Cortex of kidney (tissue), 1 donor: ENCODE measurements at places on chromosomes 1 and 21.

GRCh38 chr1:204927673-204928641 lies 57.3 kb downstream of the NFASC start:
- DNase-seq: no peak

DNA sequence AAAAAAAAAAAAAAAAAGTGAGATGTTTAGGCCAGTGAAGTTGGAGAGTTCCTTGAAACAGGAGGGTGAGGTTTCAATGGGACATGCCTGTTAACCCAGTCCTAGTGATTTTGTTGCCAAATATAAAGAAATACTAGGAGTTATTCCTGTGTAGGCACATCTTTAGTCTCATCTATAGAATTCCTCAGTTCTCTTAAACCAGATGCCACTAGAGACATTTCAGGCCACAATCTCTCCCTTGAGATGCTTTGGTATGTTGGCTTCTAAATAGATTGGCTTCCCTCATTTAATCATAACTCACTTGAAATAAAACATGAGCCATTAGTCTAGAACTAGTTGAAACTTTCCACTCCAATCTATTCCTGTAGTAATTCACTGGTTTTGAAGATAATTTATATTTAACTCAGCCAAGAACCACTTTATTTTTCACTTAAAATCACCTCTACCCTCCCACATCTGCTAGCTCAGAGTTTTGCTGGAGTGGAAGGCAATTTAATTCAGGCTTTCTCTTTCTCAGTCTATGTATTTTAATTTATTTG lies 29.8 kb downstream of the GPR137B start:
- DNase-seq: no peak

- no peak for DNase-seq
Measured at GRCh38 chr1:29417971-29418370, 181.6 kb downstream of the PTPRU start.

DNA sequence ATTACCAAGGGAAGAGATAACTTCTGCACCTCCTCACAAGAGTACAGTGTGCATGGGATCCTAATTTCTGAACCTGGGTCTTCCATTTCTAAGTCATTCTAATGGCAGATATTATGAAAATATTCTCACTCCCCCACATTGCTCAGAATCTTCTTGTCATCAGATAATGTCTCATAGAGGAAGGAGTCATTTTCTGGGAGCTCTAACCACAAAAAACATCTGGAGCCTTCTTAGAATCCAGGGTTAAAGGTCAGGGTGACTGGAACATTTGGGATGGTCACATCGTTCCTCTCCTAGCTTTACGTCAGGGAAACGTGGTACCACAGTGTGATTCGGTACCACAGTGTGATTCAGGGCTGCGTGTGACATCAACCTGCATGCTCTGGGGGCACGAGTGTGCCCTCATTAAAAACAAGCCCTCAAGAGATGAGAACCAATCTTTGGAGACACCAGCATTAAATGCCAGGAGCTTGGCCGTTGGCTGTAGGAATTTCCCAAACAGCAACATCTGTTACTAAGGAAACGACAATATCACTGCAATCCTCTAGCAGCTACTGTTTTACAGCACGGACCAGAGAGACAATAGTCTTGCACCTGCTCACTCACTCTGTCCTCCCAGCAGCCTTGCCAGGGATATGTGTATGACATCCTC lies 179.1 kb downstream of the PSMG1 start:
- DNase-seq: no peak

DNA sequence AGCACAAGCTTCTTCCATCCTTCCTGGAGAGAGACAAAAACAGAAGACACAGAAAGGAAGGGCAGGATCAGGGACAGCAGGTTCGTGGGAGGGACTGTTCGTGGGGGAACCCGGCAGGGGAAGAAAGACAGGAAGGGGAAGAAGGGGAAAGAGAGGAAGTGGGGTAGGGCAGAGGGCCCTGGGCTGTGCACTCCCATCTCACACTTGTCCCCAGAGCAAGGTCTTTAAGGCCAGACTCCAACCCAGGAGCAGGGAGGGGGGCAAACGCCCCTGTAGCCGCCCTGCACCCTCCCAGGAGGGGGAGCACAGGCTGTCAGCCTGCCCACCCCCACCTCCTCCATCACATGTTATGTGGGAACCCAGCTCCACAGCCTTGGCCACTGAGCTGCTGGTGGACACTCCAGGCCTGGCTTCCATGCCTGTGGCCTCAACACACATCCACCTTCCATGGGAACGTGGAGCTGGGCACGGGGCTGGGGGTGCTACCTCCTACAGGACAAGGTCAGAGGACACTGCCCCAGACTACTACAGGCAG lies 9.3 kb downstream of the SLC19A1 start:
- DNase-seq: no peak

GRCh38 chr21:46253610-46254124 lies 25.1 kb upstream of the LSS start:
- no peak for DNase-seq

DNA sequence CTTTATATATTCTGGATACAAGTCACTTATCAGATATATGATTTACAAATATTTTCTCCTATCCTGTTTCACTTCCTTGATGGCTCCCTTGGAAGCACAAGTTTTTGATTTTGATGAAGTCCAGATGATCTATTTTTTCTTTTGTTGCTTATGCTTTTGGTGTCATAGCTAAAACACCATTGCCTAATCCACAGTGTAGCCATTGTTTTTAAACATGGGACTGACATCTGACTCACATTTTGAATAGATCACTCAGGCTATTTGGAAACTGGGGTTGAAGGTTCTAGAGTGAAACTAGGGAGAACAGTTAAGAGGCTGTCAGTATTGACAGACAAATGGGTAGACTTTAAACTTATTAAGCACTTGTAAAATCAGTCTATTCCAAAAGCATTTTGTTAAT lies 16.6 kb downstream of the AK4 start:
- DNase-seq: no peak

- no peak for DNase-seq
Measured at GRCh38 chr1:14049965-14050364, 350.0 kb downstream of the PRDM2 start.

DNA sequence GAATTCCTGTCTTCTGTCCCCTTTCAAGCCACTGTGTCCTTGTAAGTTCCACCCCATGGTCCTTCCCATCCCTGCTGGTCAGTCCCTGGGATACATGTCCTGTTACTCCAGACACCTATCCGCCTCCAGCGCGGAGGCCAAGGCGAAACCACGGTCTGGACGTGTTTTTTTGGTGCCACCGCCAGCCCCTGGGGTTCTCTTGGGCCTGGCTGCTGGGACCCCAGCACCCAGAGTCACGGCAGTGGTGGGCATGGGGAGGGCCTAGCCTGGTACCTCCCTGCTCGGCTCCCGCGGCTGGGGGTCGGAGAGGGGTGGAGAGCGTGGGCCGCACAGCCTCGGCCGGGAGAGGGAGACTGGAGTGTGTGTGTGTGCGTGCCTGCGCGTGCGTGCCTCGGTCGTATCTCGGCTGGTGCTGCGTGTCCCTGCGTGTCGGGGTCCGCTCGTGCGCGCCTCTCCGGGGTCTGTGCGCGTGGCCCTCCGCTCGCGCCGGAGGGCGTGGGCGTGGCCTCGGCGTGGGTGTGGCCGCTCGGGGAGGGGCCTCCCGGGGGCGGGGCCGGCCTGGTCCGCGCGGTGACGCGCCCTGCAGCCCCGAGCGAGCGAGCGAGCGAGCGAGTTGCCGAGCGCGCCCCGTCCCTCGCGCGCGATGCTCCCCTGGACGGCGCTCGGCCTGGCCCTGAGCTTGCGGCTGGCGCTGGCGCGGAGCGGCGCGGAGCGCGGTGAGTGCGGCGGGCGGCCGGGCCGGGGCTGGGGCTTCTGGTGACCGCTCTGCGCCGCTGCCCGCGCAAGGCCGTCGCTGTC lies at the start of gene VWA1:
Gene VWA1, plus strand, starts transcription at position 585 of the 798 bp plus-strand sequence. Its CDS starts 59 bp downstream, at position 644.
- no peak for DNase-seq

GRCh38 chr1:110035236-110035752 lies 870 bp downstream of the STRIP1 start:
- DNase-seq: no peak

DNA sequence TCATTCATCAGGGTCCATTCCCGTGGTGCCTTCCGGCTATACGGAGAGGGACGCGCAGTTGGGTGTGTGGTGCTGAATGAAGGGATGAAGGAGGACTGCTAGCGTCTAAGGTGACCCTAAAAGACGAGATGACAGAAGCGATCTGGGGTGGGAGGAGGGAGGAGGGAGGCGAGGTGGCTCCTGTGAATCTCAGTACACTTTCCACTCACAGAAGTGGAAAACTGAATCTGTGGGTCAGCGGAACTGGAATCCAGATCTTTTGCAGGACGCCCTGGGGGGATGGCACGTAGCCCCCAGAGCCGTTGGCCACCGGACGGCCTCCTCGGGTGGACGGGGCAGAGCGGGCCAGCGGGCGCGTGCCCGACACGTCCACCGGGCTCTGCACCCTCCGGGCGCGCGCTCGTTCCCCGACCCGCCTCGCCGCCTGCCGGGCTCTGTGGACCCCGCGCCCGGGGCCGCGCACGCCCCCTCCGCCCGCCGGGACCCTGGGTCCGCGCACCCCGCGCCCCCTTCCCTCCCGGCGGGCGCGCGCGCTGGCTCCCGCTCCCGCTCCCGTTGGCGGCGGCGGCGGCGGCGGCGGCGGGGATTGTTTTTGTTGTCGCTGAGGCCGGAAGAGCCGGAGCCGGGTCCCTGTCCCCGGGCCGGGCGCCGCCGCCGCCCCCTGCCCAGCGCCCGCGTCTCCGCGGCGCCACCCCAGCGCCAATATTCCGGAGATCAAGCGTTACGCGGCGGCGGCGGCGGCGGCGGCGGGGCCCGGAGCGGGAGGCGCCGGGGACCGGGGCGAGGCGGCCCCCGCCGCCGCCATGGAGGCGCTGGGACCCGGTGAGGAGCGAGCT lies at the start of gene AGO4:
Gene AGO4, plus strand, starts transcription at position 403 of the 836 bp plus-strand sequence. Its CDS starts 401 bp downstream, at position 804.
- no peak for DNase-seq

- DNase-seq: no peak
Measured at GRCh38 chr1:117613969-117614729, 8.3 kb downstream of the TENT5C start.

DNA sequence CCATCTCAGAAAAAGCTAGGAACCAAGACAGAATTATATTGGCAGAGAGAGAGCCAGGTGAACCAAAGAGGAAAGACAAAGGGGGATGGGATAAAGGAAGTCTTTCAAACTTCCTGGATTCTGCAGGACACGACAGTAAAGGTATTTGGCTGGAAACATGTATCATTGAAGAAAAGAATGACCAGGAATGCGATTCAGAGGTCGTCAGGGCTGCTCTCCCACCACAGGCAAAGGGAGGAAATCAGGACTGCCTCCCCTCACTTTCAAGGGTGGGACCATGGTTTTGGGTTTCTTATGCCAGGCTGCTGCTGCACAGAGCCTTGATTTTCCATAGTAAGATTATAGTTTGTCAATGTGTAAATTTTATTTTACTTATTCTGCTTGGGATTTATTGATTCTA lies 848.8 kb downstream of the BRINP3 start:
- DNase-seq: no peak

GRCh38 chr1:10132852-10133251 lies 77.5 kb upstream of the KIF1B start:
- no peak for DNase-seq

- no peak for DNase-seq
Measured at GRCh38 chr1:6385488-6386191, 7.9 kb downstream of the ACOT7 start.

GRCh38 chr1:58657082-58657481 lies 42.8 kb downstream of the MYSM1 start:
- no peak for DNase-seq

DNA sequence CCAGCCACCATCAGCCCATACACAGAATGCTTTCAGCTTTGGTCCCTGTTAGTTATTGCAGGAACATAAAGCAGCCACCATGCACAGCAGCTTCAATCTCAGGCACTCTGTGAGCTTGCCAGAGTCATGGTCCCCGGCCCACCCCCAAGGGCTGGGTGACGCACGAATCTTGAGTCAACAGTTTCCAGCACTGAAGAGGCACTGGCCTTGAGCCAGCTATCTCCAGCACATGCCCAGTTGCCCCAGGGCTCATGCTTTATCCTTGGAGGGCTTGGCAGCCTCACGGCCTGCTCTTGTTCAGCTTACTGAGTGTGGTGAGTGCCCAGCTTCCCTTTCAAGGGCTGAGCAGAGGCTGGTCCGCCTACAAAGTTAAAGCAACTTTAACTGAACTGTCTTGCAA lies 200.7 kb upstream of the RAB4A start:
- DNase-seq: no peak

GRCh38 chr21:31862078-31862477 lies 10.7 kb upstream of the HUNK start:
- no peak for DNase-seq

DNA sequence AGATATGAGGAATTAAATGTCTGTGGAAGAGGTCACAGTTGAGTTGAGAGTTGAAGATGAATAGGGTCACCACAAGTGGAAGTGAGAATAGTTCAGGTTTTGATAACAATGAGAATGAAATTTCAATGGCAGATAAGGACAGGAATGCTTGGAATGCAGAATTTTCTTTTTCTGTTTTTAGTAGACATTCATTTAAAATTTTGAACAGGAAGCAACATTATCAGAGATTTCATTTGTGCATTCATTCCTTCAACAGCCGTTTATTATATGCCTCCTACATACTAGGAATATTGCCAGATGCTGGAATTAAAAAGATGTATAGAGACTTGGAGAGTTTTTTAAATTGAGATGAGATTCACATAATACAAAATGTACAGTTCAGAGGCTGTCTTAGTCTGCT lies 126.8 kb downstream of the ITSN1 start:
- DNase-seq: no peak

DNA sequence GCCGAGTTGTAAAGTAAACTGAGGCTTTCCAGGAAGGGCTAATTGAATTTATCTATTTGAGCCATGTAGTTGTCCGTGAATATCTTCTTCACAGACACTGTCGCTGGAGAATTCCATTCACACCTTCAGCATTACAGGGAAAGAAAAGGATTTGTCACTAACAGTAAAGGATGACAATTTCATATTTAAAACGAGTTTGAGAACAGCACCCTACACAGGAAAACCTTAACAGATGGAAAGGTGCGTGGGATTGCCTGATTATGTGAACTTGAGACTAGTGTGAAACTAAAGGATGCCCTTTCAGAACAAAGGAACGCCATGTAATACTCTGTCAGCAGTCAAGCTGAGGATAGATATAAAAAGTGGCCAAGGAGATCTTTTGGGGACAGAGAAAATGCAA lies 492.5 kb upstream of the ADGRL2 start:
- DNase-seq: no peak

GRCh38 chr1:205188098-205188497 lies 23.4 kb downstream of the DSTYK start:
- no peak for DNase-seq

DNA sequence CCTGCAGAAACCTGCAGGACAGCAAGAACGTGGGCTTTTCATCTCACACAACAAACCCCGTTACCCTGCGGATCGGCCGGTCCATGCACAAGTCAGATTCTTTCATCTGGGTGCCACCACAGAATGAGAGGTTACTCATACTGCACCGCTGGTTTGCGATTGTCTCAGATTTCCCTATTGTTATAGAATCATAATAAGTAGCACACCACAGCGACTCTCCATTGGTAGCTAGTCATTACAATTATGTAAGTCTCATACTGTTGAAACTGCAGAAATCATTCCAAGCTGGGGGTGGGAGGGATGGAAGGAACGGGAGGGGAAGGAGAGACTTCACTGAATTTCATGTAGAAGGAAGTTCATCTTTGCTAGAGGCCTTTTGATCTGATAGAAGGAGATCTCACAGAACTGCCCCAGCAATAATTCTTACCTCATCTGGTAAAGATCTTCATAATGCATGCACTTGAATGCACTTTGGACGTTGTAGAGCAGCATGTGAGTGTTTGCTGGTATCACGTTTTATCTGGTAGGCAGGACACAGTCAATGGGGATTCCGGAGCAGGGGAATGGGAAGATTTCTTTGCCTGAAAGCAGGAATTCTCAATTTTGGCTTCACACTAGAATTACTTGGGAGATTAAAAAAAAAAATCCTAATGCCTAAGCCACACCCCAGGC lies 221.1 kb downstream of the KIF26B start:
- DNase-seq: no peak
